ENCODE measurements at places on chromosomes 12 and 14.

- no peak for DNase-seq
Measured at GRCh38 chr14:73599499-73599898, 7.8 kb downstream of the ACOT4 start.

- DNase-seq: no peak
Measured at GRCh38 chr12:31259136-31259886, 66.6 kb downstream of the SINHCAF start.

- peak; percentile 40 for DNase-seq
Measured at GRCh38 chr12:51846911-51847642, 1.4 kb downstream of the FIGNL2 start.

- DNase-seq: peak; percentile 61
Measured at GRCh38 chr12:49671031-49671765, 36.0 kb downstream of the FMNL3 start.

DNA sequence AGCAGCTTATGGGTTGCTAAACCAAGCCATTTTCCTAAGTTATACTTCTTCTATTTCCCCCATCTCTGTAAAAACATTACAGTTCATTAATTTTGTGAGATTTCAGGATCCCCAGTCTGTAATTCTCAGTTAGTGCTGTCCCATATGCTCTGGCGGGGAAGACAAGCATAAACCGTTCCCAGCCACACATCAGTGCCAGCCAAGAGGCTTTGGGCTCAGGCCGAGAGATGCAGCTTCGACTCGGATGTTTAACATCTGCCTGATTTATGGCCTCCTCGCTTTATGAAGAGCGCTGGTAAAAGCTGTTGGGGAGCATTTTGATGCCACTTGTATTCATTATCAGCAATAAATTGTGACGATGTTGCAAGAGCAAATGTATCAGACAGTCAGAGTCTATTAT, 349.1 kb upstream of the CCDC196 start:
- no peak for DNase-seq

- no peak for DNase-seq
Measured at GRCh38 chr14:32366256-32366879, 37.3 kb downstream of the AKAP6 start.

- no peak for DNase-seq
Measured at GRCh38 chr12:95385246-95386035, 88.5 kb upstream of the METAP2 start.

- DNase-seq: no peak
Measured at GRCh38 chr12:113734503-113734902, 231.6 kb downstream of the RBM19 start.

- no peak for DNase-seq
Measured at GRCh38 chr12:39892146-39892545, 213.7 kb downstream of the SLC2A13 start.

GRCh38 chr12:123059500-123059899, 79.0 kb downstream of the ARL6IP4 start:
- DNase-seq: no peak

- DNase-seq: no peak
Measured at GRCh38 chr12:6053541-6053940, 70.9 kb downstream of the VWF start.

DNA sequence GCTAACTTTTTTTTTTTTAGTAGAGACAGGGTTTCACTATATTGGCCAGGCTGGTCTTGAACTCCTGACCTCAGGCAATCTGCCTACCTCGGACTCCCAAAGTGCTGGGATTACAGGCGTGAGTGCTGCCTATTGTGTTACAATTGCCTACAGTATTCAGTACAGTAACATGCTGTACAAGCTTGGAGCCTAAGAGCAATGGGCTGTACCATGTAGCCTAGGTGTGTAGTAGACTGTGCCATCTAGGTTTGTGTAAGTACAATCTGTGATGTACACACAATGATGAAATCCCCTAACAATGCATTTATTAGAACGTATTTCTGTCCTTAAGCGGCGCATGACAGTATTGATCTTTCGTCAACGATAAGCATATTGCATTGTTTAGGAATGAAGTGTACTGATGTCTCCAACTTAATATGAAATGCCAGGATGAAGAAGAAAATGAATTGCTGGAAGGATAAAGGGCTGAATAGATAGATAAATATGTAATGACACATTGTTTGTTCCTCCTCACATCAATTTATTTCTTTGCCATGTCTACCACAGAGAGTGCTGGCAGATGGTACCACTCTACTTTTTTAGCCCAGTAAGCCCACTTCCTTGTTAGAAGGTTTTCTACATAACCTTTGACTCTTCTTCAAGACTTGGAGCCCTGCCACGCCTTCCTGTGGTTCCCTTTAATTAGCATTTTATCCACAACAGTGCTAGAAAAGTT, 467.5 kb downstream of the VRK1 start:
- no peak for DNase-seq

DNA sequence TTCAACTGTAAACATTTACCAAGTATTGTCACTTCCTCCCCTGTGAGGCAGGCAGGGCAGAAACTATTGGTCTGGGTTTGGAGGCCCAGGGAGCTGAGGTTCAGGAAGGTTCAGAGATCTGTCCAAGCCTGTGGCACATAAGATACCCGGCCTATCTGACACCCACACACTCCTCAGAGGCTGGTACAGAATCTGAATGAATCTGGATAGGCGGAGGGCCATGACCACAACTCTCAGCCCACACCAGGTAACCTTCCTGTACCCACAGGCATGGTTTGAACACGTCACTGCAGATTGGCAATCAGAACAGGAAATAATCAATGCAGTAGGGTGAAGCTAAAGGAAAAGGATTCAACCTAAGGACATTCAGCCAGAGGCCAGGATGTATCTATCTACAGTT, 92.8 kb upstream of the TMCC3 start:
- no peak for DNase-seq

- DNase-seq: no peak
Measured at GRCh38 chr14:57297852-57298251, 29.1 kb downstream of the AP5M1 start.

DNA sequence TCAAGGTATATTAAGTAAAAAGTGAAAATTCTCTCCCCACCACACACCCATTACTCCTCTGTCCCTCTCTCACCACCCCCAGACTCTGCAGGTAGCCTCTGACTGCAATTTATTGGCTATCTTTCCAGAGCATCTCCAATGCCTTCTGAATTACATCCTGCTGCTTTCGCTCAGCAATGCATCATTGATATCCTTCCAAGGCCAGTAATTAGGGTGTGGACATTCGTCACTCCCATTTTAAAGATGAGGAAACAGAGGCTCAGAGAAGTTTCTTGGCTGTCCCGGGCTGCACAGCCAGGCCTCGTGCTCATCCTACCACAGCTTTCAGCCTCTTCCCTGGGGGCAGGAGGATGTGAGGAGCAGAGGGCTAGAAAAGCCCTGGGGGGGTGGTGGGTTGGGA, 23.6 kb upstream of the PGF start:
- DNase-seq: no peak
